Natural killer cell (primary cell): ENCODE measurements at places on chromosomes 16 and 17. TPM values are rescaled to one million over a fixed set of nuclear protein-coding genes. Genes with fewer than 3 reads are reported as not detected.

Gene CDRT4
- 14.0 TPM for total RNA-seq

GRCh38 chr16:27235055-27235937 lies 32.0 kb downstream of the KDM8 start:
- DNase-seq = peak; percentile 66
- H3K4me3 ChIP-seq = no peak overlapping the region
- H3K36me3 ChIP-seq = peaks cover 3% of the 10 kb centered on the region
- H3K27me3 ChIP-seq = no peaks in the 10 kb centered on the region
- H3K4me1 ChIP-seq = peaks cover 98% of the 10 kb centered on the region

GRCh38 chr17:78497115-78497540 lies 80.1 kb downstream of the DNAH17 start:
- no peaks in the 10 kb centered on the region for H3K27me3 ChIP-seq
- no peak overlapping the region for H3K4me3 ChIP-seq
- H3K27ac ChIP-seq = no peak overlapping the region
- no peak for DNase-seq

DNA sequence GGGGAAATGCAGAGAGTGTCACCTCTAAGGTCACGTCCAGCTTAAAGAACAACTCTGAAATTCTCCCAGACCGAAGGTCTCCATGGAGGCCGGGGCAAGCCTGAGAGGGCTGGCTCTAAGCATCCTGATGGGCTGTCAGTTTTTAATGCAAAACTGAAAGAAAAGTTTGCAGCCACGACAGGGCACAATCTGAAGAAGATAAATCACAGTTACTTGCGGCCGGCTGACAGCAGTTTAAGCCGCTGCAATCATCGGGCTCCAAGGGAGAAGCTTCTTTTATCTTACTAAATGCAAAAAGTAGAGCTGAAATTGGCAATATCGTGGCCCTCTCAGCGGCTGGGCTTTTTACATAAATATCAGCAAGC lies 168.8 kb downstream of the CYLD start:
- no peaks in the 10 kb centered on the region for H3K4me1 ChIP-seq
- DNase-seq = no peak
- no peaks in the 10 kb centered on the region for H3K27me3 ChIP-seq
- H3K27ac ChIP-seq = no peak overlapping the region

GRCh38 chr17:54876656-54877195 lies 23.9 kb upstream of the TOM1L1 start:
- H3K4me1 ChIP-seq = no peaks in the 10 kb centered on the region
- no peaks in the 10 kb centered on the region for H3K27me3 ChIP-seq
- no peak overlapping the region for H3K27ac ChIP-seq
- no peak overlapping the region for H3K4me3 ChIP-seq
- no peak for DNase-seq
